ENCODE measurements at places on chromosomes 4 and X. TPM values are rescaled to one million over a fixed set of nuclear protein-coding genes. Genes with fewer than 3 reads are reported as not detected.
A peak's percentile ranks its signal among the peaks of the same experiment; 100 is the strongest.

- no peak for DNase-seq
These were observed 15.0 kb downstream of the AGA start for GRCh38 chr4:177427192-177427591.

GRCh38 chr4:174210354-174210753 is 73.1 kb downstream of the FBXO8 start:
- no peak for DNase-seq

Gene PLP1
- total RNA-seq = 10.3 TPM

Gene SHOX
- total RNA-seq = 7.5 TPM

DNA sequence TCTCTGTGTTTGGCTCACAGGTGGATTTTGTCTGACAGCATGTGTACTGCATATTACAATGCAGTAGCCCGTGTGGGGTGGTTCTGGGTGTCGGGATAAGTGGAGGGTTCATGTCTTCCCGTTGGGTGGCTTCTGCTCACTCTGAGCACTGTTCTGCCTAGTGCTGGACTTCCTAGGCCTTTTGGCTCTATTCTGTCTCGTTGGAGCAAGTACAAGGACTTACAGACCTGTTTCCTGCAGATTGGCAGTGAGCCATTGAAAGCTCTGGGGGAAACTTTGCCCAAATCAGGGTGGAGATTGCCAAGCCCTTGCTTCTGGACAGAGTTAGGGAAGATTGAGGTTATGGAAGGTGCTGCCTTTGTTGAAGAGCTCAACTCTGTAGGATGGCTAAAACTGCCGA is 91.1 kb upstream of the SLC4A4 start:
- DNase-seq = no peak

DNA sequence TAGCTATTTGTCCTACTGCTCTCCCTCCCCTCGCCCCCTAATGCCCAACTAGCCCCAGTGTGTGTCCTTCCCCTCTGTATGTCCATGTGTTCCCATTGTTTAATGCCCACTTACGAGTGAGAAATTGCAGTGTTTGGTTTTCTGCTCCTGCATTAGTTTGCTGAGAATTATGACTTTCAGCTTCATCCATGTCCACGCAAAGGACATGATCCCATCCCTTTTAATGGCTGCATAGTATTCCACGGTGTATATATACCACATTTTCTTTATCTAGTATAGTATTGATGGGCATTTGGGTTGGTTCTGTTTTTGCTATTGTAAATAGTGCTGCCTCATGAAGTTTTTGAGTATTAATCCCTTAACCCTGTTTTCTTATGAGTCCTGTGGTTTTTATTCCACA is 33.6 kb upstream of the CFAP299 start:
- DNase-seq = no peak

Gene FAAH2
- 16.5 TPM for total RNA-seq

Gene CXorf49
- total RNA-seq = not detected

Gene ANXA3
- 106 TPM for total RNA-seq

DNA sequence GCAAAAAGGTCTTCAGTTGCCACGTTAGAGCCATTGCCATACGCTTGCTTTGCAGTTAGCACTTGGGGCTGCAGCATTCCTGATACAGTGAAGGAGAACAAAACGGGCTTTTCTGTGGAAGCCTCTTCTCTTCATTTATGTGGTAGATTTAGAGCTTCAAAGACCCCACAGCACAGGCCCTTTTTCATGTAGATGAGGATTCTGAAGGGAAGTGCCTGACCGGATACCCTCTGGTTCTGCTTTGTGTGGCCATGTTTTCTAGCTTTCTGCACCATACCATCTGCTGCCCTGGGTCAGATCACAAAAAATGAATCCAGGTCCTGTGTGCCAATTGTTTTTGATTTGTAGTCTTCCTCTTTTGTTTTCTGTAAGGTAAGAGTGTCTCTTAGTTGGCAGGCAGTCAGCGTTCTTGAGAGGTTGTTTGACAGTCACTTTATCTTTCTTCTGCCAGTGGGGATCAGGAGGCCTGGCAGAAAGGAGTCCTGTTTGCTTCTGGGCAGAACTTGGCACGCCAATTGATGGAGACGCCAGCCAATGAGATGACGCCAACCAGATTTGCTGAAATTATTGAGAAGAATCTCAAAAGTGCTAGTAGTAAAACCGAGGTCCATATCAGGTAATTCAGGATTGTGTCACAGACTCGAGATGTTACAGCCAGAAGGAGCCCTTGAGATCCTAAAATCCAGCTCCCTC is 7.7 kb downstream of the LAP3 start:
- DNase-seq = no peak

- DNase-seq = no peak
These were observed 93.1 kb downstream of the PSAPL1 start for GRCh38 chr4:7341491-7342222.

Gene MAGEA11
- total RNA-seq = not detected

Gene KDR
- 8.2 TPM for total RNA-seq

DNA sequence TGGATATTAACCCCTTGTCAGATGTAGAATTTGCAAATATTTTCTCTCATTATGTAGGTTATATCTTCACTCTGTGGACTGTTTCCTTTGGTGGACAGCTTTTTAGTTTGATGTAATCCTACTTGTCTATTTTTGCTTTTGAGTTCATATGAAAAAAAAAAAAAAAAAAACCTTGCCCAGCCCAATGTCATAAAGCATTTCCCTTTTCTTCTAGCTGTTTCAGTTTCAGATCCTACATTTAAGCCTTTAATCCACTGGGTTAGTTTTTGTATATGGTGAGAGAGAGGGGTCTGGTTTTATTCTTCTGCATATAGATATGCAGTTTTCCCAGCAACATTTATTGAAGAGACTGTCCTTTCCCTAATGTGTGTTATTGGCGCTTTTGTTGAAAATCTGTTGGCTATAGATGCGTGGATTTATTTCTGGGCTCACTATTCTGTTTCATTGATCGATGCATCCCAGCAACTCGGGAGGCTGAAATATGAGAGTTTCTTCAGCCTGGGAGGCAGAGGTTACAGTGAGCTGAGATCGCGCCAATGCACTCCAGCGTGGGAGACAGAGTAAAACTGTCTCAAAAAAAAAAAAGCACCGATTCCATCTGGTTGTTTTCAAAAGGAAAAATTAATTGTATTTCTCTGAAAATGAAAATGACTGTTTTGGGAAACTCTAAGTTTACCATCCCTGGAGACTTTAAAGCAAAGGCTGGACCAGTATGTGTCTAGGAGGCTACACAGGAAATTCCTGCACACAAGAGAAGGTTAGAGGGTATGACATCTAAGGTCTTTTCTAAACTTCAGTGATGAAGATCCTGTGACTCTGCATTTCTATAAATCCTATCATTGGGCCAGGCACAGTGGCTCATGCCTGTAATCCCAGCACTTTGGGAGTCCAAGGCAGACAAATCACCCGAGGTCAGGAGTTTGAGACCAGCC is 35.6 kb downstream of the STEEP1 start:
- DNase-seq = no peak

- DNase-seq = no peak
These were observed 51.3 kb upstream of the TMEM150C start for GRCh38 chr4:82613121-82613520.

- no peak for DNase-seq
These were observed 899.2 kb downstream of the FAT4 start for GRCh38 chr4:126213996-126214395.

Gene MGAT4D
- not detected for total RNA-seq

Gene TRPC5OS
- not detected for total RNA-seq

- peak; percentile 34 for DNase-seq
These were observed 31.3 kb upstream of the ARHGEF38 start for GRCh38 chr4:105520819-105521790.

Gene HOPX
- total RNA-seq = not detected

DNA sequence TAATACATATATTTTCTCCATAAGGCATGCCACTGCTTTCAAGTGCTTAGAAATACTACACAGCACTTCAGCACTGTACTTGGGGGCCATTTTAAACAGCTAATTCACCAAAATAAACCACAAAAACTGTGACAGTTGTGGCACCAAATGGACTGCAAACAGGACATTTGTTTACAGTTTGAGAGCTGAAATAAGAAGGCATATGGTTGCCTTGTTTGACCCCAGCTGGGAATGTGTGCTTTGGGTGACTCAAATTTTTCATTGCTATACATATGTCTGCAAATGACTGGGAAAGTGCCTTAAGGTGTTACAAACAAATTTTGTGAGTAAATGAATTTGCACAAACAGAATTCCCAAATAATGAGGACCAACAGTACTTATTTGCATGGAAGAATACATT is 124.2 kb downstream of the BANK1 start:
- DNase-seq = no peak

DNA sequence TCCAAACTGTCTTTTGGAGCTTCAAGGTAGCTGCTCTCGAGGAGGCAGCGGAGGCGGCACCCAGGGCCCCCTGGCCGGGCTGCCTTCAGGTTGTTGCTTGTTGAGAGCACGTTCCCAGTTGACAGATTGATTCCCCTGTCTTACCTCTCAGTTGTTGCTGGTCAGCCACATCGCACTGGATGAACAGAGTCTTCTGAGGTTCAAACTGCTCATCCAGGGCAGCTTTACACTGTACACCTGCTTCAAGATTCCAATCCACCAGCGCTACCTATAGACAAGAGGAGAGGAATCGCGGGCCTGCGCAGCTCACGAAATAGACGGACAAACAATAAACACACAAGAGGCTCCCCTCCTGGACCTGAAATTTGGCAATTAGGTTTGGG is 497 bp downstream of the HPGD start:
- DNase-seq = peak; percentile 68

Gene SMS
- 75.8 TPM for total RNA-seq

DNA sequence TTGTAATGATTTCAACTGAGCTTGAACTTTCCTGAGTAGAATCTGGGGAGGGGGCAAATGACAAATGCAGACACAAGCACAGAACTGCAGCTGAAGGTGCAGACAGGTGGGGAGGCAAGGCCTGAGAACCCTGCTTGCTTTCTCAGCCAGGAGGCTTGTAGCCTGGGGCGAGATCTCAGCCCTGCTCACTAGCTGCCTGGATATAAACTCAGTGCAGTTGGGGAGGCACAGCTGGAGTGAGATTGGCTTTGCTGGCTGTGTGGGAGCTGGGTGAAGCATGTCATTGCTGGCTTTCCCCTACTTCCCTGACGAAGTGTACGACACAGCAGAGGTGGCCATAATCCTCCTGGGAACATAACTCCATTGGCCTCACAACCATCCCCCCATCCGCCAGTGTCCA is 55.5 kb upstream of the NEXMIF start:
- no peak for DNase-seq

DNA sequence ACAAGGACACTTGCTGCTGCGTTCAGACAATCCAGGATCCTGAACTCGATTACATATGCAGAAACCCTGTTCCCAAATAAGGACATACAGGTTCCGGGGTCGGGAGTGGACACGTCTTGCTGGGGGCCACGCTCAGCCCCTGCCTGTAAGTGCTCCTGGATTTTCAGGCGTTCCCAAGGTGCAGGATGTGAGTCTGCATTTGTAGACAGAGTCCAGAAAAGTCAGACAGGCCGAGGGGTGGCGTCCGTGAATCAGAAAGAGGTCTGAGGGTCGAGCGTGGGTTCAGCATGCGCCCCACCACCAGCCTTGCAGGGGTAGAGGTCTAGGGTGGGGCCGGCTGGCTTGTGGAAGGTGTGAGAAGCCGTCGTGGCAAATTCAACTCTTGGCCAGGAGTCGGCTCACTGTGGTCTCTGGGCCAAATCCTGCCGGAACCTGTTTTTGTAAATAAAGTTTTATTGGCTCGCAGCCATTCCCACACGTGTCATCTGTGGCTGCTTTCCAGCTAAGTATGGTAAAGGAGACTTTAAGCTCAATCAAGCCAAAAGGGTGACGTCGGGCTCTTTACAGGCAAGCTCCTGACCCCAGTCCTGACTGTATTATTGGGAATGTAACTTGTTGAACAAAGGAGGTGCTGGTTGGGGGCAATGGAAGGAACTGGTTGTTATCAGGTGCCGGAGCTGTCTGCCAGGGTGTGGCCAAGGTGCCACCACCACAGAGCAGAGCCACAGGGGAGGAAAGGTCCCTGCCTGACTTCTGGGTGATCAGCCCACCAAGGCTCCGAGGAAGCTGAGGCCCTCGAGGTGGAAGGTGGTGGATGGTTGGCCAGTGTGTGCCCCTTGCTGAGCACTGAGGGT is 7.4 kb downstream of the DOK7 start:
- DNase-seq = peak; percentile 74

DNA sequence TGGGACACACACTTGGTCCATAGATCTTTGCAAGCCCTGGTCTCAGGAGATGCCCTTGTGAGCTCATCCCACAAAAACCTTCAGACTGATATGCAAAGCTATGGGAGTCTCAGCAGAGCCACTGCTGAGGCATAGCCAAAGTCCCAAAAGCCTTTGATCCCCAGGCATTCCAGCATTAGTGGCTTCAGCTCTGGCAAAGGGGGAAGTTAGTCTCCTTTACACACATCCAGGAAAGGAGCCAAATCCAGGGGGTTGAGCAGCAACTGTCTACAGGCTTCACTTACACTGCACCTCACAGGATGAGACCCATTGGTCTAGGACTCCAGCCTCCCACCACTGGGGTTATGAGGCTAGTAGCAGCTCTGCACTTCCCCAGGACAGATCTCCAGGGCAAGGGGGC is 14.0 kb downstream of the PF4 start:
- DNase-seq = no peak

DNA sequence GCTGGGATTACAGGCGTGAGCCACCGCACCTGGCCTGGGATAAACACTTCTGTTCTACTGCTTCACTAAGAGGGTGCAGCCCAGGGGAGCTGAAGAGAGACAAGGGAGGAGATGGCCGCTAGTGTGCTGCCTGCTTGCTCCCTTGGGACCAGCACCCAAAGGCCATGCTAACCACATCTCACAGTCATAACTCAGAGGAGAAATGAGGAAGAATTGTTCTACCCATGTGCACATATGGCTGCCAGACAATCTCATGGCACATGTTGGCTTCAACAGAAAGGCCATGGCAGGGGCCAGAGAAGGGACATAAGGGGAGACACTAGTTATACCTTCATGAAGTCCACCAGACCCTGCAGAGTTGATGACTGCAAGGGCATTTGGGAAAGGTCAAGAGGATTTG is 22.4 kb downstream of the CLDN22 start:
- DNase-seq = no peak

- no peak for DNase-seq
These were observed 38.7 kb downstream of the LONRF3 start for GRCh38 chrX:119013164-119013563.

Gene NLGN4X
- total RNA-seq = 1.9 TPM

- no peak for DNase-seq
These were observed 202.7 kb upstream of the KLF3 start for GRCh38 chr4:38461342-38461741.

GRCh38 chr4:6069845-6070709 is 51.8 kb upstream of the C4orf50 start:
- no peak for DNase-seq

Measured in stomach (tissue), 19 donors.